ENCODE measurements at places on chromosomes 2 and 18.

DNA sequence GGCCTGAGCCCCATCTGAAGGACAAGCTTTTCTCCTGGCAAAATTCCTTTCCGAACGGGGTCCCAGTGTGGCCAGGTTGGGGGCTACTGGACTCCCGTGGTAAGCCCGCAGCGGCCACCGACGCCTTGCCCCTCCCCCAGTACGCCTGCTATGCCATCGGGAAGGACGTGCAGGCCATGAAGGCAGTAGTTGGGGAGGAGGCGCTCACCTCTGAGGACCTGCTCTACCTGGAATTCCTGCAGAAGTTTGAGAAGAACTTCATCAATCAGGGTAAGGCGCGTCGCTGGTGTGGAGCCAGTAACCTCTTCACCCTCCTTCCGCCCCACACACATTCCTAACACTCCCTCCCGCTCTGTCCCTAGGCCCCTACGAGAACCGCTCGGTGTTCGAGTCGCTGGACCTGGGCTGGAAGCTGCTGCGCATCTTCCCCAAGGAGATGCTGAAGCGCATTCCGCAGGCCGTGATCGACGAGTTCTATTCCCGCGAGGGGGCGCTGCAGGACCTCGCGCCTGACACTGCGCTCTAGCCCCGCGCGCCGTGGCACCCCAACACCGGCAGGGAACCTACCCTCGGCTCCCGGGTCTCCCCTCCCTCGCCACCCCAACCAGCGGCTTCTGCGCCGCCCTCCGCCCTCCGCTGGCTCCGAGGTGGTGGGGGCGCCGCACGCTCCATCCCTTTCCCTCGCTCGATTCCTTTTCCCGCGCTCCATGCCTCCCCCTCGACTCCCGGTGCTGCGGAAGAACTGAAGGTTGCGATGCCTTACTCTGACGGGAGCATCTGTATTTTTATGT is 13.6 kb upstream of the ANKRD53 start:
- DNase-seq = peak; percentile 75

GRCh38 chr2:3377279-3377611 is 373 bp downstream of the EIPR1 start:
- no peak for DNase-seq

DNA sequence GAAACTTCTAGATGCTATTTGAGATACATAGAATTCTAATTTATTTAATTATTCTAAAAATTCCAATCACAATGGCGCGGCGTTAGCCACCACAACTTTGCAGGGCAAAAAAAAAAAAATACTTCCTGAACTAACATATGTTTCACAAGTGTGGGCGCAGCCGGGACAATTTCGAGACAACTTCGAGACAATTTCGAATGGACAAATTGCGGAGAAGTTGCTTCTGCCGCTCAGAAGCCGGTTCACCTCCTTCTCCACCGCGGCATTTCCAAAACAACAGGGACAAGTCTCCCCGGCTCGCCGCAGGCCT is 842 bp downstream of the PAX3 start:
- DNase-seq = no peak

DNA sequence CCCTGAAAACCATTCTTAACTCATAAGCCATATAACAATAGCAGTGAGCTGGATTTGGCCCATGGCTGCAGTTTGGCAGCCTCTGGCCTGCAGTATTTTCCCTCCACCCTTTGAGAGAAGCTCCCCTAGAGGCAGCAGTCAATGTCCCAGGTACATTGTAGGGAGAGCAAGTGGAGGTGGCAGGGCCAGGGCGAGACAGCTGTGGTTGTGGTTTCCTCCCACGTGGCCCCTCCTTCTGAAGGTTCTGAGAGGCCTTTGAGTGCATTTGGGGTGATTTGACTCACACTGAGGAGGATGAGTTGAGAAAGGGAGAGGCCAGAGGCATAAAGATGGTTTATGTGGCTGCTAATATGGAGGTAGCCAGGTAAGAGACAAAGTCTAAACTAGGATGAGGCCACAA is 45.5 kb upstream of the LDAH start:
- DNase-seq = peak; percentile 4

DNA sequence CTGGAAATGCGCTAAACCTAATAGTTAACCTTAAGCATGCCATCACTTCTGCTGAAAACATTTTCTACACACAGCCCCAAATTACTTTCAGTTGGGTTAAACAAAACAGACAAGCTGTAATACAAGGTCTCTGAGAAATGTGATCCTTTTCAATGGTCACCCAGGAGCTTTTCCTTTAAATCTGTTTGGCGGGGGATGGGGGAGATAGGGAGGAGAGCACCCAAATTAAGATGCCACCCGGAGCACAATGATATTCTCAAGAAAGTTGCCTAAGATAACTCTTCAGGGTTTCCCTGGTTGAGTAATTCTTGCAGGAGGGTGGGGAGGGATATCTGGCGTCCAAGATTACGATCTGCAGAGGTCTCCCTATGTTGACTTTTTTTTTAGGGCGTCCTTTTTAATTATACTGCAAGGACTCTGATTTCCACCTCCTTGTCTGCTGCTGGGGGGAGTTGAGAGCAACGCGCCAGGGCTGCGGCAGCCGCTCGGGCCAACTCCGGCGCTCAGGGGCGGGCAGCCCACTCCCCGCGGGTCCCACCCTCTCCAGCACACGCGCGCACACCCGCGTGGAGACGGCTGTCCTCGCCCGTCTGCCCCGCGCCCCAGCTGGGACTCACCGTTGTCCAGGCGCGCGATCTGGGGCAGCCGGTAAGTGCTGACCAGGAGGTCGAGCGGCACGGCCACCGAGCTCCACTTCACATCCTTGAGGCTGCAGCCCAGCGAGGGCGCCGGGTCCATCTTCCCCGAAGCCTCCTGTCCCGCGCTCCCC is 807 bp downstream of the GAREM1 start:
- no peak for DNase-seq

- DNase-seq = no peak
Observed at GRCh38 chr2:228841877-228842276, 429.2 kb downstream of the PID1 start.

GRCh38 chr2:217643789-217644301 is 358.9 kb downstream of the TNS1 start:
- no peak for DNase-seq

DNA sequence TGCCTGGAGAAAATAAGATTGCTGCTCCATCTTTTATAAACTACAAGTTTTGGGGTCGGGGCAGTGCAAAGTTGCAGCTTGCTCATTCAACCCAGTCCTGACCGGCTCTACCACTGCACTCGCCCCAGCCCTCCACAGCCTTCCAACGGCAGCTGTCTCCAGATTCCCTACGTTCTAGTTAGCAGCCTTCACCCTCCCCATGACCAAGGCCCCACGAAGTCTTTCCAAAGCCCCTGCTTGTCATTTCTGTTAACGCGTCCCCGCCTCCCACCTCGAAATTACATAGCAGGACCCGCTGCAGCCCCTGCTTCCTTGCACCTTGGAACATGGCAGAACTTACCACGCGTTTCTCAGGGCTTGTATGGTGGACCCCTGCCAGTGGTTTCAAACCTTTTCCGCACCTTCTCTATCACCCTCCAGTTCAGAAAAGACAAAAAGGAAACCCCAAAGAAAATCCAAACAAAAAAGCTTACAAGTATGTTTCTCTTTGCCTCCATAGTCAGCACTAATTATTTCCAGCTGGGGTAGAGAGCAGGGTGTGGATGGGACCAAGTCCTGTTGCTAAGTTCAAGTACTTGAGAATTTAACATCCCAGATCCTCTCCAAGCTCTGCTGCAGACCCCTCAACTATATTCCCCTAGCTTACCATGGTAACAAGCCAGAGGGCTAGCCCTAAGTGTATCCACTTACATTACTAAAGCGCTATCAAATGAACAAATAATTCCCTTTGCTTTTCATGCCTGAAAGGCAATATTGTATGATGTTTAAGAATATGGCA is 161.5 kb downstream of the TGIF1 start:
- DNase-seq = no peak

GRCh38 chr2:201219328-201220096 is 36.6 kb downstream of the CASP10 start:
- no peak for DNase-seq

- DNase-seq = no peak
Observed at GRCh38 chr2:241666627-241667400, 19.8 kb downstream of the DTYMK start.

GRCh38 chr2:67982956-67983355 is 79.8 kb downstream of the C1D start:
- no peak for DNase-seq

DNA sequence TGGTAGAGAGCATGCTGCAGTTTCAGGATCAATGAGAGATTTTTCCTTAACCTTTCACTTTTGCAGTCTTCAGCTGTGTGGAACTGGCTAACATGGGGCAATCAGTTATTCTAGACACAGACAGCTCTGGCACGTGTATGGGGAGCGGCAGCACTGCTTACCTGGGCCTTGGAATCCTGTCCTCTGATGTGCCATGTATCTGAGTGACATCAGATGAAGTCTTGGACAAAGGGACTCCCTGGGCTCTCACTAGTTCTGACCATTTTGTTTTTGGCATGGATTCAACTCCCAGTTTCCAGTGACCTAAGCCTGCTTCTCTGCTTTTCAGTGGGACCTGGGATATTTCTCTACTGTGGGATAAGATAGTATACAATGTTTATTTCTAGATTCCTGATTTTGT is 54.3 kb downstream of the RNF144A start:
- DNase-seq = no peak

Measured in CD8-positive, alpha-beta memory T cell (primary cell).